ENCODE measurements at places on chromosomes 4 and X.

- no peak for DNase-seq
These were observed 19.2 kb downstream of the SH3RF1 start for GRCh38 chr4:169251291-169252235.

DNA sequence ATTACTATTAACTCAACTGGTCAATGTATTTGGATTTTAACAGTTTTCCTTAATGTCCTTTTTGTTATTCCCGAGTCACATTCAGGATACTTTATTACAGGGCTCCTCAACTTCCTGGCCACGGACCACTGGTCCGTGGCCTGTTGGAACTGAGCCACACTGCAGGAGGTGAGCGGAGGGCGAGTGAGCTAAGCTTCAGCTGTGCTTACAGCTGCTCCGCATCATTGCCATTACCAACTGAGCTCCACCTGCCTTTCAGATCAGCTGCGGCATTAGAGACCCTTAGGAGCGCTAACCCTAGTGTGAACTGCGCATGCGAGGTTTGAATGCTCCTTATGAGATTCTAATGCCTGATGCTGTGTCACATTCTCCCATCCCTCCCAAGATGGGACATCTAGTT, 591.7 kb downstream of the CCSER1 start:
- DNase-seq = no peak

DNA sequence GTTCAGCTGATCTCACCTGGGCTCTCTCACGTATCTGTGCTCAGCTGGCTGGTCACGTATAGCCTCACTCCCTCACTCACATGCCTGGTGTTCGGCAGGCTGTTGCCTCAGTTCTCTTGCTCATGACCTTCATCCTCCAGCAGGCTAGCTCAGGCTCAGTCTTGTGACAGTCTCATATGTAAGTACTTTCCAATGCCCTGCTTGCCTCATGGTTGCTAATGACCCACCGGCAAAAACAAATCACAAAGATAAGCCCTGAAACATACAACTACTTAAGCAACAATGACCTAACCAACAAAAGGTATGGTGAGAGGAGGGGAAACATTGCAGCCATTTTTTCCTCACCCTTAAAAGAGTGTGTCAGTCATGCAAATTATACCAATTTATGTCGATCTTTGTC, 25.0 kb downstream of the MEPE start:
- no peak for DNase-seq

GRCh38 chr4:128978985-128979384, 114.4 kb downstream of the SCLT1 start:
- DNase-seq = no peak

DNA sequence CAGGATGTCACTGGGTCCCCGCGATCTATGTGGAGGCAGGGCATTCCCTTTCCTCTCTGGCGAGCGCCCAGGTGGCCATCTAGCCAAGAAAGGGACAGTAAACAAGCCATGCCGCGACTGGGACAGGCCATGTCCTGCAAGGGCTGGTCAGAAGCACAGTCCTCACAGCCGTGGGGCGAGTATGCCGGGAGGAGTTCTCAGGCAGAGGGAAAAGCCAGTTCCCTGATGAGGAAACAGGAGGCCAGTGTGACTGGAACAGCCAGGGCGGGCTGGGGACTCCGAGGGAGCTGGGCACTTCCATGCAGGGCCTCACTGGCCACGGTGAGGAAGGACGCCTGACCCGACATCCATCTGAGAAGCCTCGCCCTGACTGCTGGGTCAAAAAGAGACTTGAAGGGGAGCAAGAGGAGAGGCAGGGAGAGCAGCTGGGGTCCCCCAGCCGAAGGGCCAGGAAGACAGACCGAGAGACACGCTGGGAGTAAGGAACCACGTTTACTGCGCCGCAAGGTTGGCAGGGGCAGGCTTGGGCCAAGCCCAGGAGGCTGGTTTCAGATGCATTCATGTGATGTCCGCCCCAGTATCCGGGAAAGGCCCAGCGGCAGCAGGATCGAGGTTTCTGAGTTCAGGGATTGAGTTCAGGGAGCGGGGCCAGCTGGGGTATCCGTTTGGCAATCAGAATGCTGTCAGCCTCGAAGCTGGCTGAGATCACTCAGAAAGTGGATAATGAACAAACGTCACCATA, 15.0 kb downstream of the CFAP99 start:
- DNase-seq = no peak

- DNase-seq = no peak
These were observed 84.9 kb downstream of the CBLL2 start for GRCh38 chrX:22357621-22358020.

DNA sequence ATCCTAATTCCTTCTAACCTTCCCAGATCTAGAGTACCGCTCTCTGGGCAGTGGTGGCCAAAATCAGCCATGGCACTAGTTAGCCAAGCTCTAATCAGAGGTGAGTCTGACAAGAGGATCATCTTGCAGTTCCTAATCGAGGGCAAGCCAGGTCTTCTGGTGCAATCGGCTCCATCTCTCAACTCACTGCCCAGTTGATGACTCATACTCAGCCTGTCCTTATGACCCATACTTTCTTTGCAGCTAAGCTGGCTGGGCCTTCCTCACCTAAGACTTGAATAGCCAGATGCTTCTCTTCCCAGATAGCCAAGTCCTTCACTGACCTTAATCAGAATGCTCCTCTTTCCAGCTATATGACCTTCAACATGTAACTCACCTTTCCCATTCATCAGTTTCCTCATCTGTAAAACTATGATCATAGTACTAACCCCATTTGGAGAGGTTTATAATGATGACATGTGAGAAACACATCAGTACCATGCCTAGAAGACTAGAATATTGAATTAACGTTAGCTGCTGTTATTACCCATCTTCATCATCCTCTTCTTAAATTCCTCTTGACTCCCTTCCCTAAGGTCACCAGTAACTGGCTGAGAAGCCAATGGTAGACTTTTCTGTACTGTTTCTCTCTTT, 57.1 kb downstream of the RELL1 start:
- DNase-seq = no peak

GRCh38 chrX:40975951-40976350, 109.3 kb upstream of the USP9X start:
- DNase-seq = no peak

DNA sequence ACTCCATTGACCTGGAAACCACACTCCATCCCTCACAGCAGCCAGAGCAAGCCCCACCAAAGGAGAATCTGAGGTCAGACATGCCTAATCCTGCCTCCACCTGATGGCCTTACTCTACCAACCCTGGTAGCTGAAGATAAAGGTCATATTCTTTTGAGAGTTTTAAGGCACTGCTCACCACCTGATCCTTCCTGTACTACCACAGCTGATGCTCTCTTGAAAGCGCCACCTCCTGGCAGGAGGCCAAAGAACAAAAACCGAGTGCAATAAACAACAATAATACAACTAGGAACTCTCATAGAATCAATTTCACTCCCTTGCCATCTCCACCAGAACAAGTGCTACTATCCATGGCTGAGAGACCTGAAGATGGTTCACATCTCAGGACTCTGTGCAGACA, 301.6 kb downstream of the NAF1 start:
- no peak for DNase-seq

GRCh38 chr4:189204616-189205015, 736.1 kb upstream of the FRG1 start:
- no peak for DNase-seq

GRCh38 chr4:184014301-184014700, 109.2 kb downstream of the STOX2 start:
- DNase-seq = no peak

GRCh38 chr4:41215155-41215554, 813 bp upstream of the APBB2 start:
- DNase-seq = no peak

DNA sequence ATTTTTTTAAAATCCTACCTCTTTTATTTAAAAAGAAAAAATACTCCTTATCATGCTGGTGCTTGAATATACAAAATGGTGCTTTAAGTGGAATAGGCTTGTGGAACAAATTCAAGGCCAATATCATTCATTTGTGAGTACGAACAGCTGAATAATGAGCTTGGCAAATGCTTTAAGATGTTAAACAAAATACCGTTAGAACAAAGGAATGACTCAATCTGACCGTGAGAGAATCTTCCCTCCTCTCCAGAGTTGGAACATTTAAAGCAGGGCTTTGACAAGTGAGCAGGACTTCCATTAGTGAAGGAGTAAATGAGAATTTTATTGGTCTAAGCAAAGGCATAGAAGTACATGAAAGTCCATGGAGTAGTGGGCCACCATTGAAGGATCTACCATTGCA, 74.5 kb downstream of the DCLK2 start:
- no peak for DNase-seq

DNA sequence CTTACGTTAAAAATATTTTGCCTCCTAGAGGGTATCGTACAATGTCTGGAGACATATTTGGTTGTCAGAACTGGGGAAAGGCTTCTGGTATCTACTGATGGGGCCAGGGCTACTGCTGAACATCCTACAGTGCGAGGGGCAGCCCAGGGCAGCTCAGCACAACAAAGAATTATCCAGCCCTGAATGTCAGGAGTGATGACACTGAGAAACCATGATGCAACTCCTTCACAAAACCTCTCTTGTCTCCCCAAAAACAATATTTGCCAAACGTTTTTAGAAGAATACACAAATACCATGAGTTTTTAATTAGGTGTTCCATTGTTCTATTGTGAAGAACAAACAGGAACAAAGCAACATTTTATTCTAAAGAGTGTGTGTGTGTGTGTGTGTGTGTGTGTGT, 43.4 kb upstream of the CLNK start:
- DNase-seq = no peak

DNA sequence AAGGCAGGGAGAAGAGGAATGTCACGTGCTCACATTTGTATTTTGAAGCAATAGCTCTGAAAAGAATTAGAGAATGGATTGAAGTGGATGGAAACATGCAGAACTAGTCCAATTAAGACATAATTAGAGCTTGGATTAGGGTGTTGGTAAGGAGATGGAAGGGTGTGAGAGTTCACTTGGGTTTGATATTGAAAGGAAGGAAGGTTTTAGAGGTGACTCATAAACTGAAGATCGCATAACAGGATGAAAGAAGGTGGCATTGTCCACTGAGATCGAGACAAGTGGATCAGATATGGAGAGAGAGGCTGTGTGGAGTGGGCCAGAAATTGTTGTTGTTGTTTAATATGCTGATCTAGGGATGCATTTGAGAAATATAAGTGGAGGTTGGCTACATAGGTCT, 244.0 kb upstream of the SMIM31 start:
- DNase-seq = no peak

DNA sequence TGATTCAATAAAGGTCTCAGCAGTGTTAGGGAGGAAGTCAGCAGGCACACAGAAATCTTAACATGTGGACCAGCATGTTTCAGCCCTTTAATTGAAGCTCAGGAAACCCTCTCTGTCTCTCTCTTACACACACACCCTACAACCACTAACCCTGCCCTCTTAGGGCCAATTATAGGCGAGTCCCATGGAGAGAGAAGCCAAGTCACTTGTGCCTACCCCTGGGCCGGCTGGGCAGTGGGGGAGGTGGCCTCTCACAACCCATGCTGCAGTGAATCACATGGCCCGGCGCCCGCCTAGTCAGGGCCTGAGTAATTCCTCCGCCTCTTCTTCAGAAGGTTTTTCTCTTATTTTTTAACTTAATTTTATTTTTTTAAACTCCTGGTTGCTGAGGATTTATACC, 3.7 kb downstream of the FGD1 start:
- no peak for DNase-seq

GRCh38 chrX:16897445-16897844, 27.3 kb upstream of the RBBP7 start:
- no peak for DNase-seq

DNA sequence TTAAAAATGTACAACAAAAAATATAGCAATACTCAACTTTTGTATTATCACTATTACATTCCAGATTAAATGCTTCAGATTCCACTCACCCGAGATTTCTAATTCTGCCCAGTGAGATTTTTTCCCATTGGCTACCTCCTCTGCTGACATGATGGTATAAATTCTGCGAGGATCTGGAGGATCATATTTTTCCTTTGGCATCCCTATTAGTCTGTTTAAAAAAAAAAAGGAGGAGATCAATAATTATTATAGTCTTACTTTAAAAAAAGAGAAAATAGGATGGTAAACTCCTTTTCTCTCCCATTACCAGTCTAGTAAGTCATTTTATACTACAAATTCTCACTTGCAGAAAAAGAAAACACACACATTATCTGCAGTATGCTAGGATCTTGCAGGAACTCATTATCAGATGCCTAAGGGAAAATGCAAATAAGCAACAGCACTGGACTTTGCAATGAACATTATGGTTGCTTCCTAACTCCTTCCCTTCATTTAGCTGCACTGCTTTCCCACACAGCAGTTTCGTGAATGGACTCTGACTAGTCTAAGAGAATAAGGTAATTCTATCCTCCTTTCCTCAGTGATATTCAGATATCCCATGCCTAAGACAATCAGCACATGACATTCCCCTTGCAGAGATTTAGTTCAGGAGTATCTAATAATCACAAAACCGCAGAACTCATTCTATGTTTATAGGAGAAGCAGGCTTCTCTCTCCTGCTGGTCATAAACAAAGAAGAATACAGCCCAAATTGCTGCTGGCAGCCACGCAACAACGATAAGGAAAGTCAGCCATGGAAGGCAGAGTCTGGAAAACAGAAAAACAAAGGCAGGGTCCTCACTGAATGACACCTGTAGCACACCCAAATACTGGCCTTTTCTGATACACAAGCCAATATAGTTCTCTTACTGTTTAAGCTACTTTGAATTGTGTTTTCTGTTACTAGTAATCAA, 42.7 kb downstream of the CNOT6L start:
- DNase-seq = no peak

- no peak for DNase-seq
These were observed 282.9 kb upstream of the PCDH7 start for GRCh38 chr4:30437316-30437715.

- DNase-seq = no peak
These were observed 608.8 kb downstream of the PCDH7 start for GRCh38 chr4:31328932-31329331.

GRCh38 chr4:138673053-138673452, 342.5 kb upstream of the NOCT start:
- DNase-seq = no peak

- no peak for DNase-seq
These were observed 127.2 kb downstream of the MXRA5 start for GRCh38 chrX:3219231-3219630.

- DNase-seq = no peak
These were observed 40.5 kb upstream of the BBS12 start for GRCh38 chr4:122691988-122692387.

GRCh38 chrX:126655061-126655460, 102.4 kb upstream of the DCAF12L1 start:
- DNase-seq = no peak

- DNase-seq = no peak
These were observed 8.2 kb upstream of the EFNB1 start for GRCh38 chrX:68820476-68821110.

All from T-helper 2 cell treated with Interferon-gamma antibody and Interleukin-4, amounts not matched to agents 5 μg/mL and 100 μg/mL, for 36 hours (primary cell).